Fibroblast of lung (primary cell): ENCODE measurements at places on chromosomes 16 and 17. TPM values are rescaled to one million over a fixed set of nuclear protein-coding genes. Genes with fewer than 3 reads are reported as not detected.

DNA sequence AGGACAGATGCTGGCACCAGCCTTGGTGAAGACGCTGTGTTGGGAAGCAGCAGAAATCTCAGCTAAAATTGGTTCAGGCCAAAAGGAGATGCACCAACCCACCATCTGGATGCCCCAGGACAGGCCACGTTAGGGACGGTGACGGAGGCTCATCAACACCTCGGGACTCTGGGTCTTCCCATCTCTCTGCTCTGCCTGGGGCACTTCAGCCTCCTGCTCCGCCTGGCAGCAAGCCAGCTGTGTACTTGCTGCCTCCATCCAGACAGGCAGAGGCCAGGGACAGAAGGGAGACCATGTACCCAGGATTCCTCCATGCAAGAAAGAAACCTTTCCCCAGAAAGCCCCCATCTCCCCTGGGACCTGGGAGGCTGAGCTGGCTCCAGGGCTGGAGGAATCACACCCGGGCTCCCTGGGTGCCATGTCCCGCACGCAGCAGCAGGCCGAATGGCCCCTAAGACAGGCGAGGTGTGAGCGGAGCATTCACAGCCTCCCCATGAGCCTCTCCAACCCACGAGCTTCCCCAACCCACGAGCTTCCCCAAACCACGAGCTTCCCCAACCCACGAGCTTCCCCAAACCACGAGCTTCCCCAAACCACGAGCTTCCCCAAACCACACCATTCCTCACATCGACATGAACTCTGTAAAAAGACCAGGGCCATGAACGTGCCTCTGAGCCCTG, 274.5 kb downstream of the C16orf95 start:
- H3K4me1 ChIP-seq: no peaks in the 10 kb centered on the region
- H3K36me3 ChIP-seq: no peaks in the 10 kb centered on the region
- DNase-seq: no peak
- H3K27ac ChIP-seq: no peak overlapping the region

- H3K36me3 ChIP-seq: peaks cover 46% of the 10 kb centered on the region
- H3K27me3 ChIP-seq: no peaks in the 10 kb centered on the region
- H3K27ac ChIP-seq: peak overlapping the region; percentile 10
- peaks cover 2% of the 10 kb centered on the region for H3K4me1 ChIP-seq
- H3K4me3 ChIP-seq: no peak overlapping the region
- DNase-seq: no peak
Observed at GRCh38 chr17:77493901-77494663, 353.3 kb downstream of the SEC14L1 start.

- no peak for DNase-seq
- no peaks in the 10 kb centered on the region for H3K4me1 ChIP-seq
- no peak overlapping the region for H3K27ac ChIP-seq
- no peak overlapping the region for H3K4me3 ChIP-seq
- H3K27me3 ChIP-seq: no peaks in the 10 kb centered on the region
Observed at GRCh38 chr16:72500545-72500944, 328.6 kb upstream of the PMFBP1 start.

DNA sequence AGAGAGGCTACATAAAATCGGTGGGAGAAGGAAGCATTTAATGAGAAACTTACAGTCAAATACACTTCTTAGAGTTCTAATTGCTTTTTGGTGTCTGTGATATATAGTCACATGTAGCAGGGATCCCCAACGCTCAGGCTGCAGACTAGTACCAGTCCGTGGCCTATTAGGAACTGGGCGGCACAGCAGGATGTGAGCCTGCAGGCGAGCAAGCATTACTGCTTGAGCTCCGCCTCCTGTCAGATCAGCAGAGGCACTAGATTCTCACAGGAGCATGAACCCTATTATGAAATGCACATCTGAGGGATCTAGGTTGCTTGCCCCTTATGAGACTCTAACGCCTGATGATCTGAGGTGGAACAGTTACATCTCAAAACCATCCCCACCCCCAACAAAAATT, 158.5 kb downstream of the TANC2 start:
- H3K4me1 ChIP-seq: no peaks in the 10 kb centered on the region
- no peak overlapping the region for H3K27ac ChIP-seq
- no peak for DNase-seq
- no peaks in the 10 kb centered on the region for H3K36me3 ChIP-seq

GRCh38 chr16:53558710-53559109, 55.7 kb upstream of the AKTIP start:
- H3K36me3 ChIP-seq: no peaks in the 10 kb centered on the region
- H3K27ac ChIP-seq: no peak overlapping the region
- no peak overlapping the region for H3K4me3 ChIP-seq
- H3K27me3 ChIP-seq: no peaks in the 10 kb centered on the region
- no peak for DNase-seq
- H3K4me1 ChIP-seq: no peaks in the 10 kb centered on the region

DNA sequence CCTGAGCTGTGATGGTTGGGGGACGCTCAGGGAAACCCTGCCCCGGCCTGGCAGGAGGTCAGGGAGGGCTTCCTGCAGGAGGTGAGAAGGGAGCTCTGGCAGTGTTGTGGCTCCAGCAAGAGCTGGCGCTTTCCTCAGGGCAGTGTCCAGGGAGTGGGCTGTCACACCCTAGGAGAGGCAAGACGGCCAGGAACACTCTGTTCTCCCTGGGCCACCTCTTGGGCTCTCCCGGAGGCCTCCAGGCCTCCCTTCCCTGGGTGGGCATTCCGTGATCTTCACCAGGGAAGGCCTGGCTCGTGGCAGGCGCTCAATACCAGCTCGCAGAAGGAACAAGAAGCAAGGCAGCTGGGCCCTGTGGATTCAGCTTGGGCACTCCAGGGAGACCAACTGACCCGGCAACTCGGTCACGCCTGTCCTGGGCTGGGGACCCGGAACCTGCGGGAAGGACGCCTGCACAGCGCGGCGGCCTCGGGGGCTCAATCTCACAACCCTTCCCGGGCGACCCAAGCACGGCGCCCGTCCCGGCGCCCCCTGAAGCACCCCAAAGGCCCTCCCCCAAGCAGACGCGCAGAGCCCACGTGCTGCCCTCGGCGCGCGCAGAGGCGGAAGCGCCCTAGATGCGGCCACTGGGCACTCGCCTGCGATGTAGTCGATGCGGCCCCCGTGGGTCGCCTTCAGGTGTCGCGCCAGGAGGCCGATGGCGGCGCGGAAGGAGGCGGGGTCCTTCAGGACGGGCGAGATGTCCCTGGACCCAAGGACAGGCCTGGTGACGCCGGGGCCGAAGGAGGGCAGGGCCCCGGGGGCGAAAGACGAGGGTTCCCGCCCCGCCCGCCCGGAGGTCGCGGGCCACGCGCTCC, 588 bp downstream of the APRT start:
- peak; percentile 74 for DNase-seq
- H3K4me1 ChIP-seq: peaks cover 15% of the 10 kb centered on the region
- H3K4me3 ChIP-seq: peak overlapping the region; percentile 75
- H3K27ac ChIP-seq: peak overlapping the region; percentile 88
- no peaks in the 10 kb centered on the region for H3K27me3 ChIP-seq

DNA sequence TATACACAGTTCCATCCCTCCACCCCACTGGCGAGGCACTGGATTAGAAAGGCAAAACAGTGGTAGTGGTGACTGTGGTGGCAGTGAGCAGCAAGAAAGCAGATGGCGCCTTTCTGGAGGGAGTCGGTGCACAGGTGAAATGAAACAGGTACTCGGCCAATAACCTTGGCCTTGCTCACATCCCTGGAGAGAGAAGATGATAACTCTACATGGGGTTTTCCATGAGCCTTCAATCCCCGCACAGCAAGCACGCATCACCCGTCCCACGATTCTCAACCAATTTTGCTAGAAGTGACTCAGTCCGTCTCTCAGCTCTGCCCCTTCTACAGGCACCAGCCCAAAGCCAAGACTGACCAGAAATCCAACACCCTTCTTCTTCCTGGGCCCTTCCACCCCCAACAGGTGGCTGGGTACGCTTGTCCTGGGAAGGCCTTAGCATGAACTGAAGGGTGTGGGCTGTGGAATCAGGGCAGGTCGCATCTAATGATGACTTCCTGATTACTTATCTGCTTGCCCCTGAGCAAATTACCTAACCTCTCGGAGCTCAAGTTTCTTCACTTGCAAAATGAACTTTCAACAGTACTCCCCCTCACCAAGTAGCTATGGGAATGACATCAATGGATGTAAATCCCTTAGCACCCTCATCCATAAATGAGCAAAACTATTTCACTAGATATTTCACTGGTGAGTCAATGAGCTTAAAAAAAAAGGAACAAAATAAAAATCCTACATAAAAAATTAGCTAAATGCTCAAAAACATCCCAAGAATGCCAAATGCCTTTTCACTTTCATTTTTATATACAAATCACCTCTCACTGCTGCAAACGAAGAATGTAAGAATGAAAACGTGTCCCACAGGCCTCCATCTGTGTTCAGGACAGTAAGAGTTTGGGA, 18.0 kb downstream of the XPO6 start:
- no peaks in the 10 kb centered on the region for H3K27me3 ChIP-seq
- peaks cover 36% of the 10 kb centered on the region for H3K4me1 ChIP-seq
- no peak overlapping the region for H3K4me3 ChIP-seq
- H3K27ac ChIP-seq: peak overlapping the region; percentile 80
- no peaks in the 10 kb centered on the region for H3K36me3 ChIP-seq

- H3K36me3 ChIP-seq: no peaks in the 10 kb centered on the region
- no peak for DNase-seq
- no peak overlapping the region for H3K4me3 ChIP-seq
- no peak overlapping the region for H3K27ac ChIP-seq
Observed at GRCh38 chr16:54204756-54205155, 81.8 kb downstream of the IRX3 start.

DNA sequence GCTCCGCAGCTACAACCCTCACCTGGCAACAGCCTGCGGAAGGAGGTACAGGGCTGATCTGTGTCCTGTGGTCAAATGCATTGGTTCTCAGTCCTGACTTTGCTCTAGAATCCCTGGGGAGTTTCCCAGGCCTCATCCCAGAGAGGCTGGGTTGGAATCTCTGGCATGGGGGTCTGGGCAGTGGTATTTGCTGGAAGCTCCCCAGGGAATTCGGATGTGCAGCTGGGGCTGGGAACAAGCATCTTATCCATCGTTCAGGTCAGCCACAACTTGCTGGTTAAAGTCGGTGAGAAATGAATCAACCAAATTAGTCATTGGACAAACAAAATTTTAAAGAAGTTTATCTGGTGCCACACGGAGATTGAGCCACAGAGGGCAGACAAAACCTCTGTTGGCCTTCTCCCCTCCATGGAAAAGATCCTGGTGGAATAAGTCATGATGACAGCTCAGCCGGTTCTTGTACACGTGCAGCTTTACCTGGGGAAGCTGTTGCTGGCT, 231.2 kb downstream of the FOXL1 start:
- H3K4me3 ChIP-seq: no peak overlapping the region
- DNase-seq: peak; percentile 59
- no peaks in the 10 kb centered on the region for H3K36me3 ChIP-seq
- peaks cover 13% of the 10 kb centered on the region for H3K27me3 ChIP-seq
- H3K4me1 ChIP-seq: peaks cover 7% of the 10 kb centered on the region

DNA sequence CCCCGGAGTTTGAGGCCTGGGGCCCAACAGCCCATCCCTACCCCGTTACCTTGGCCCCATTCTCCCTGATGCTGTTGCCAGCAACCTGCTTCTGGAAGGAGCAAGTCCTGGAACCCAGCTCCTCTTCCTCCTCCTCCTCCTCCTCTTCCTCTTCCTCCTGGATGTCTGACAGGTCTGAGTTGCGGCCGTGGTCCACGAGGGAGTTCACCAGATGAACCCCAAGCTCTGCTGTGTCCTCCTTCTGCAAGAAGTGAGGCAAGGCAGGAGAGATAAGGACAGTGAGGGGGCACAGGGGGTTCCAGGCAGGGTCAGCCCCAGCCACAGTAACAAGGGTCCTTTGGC, 18.7 kb downstream of the TSPOAP1 start:
- no peak overlapping the region for H3K4me3 ChIP-seq
- H3K36me3 ChIP-seq: no peaks in the 10 kb centered on the region
- no peaks in the 10 kb centered on the region for H3K4me1 ChIP-seq
- DNase-seq: no peak
- H3K27me3 ChIP-seq: no peaks in the 10 kb centered on the region

GRCh38 chr16:52465711-52466267, 81.2 kb downstream of the TOX3 start:
- no peaks in the 10 kb centered on the region for H3K27me3 ChIP-seq
- DNase-seq: no peak
- no peak overlapping the region for H3K4me3 ChIP-seq
- H3K27ac ChIP-seq: no peak overlapping the region

- H3K4me3 ChIP-seq: no peak overlapping the region
- no peak for DNase-seq
- H3K27me3 ChIP-seq: no peaks in the 10 kb centered on the region
Observed at GRCh38 chr17:62049299-62049698, 15.8 kb downstream of the MED13 start.

DNA sequence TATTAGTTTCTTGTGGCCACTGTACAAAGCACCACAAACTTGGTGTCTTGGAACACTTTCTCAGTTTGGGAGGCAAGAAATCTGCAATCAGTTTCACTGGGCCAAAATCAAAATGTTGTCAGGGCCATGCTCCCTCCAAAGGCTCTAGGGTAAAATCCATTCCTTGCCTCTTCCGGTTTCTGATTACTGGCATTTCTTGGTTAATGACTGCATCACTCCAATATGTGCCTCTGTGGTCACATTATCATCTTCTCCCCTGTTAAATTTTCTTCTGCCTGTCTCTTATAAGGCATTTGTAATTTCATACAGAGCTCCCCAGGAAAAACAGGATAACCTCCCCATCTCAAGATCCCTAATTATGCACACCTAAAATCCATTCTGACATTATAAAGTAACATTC, 34.8 kb downstream of the ZNF287 start:
- no peak overlapping the region for H3K27ac ChIP-seq
- peaks cover under 1% of the 10 kb centered on the region for H3K27me3 ChIP-seq
- H3K4me3 ChIP-seq: no peak overlapping the region
- H3K4me1 ChIP-seq: peaks cover 2% of the 10 kb centered on the region
- H3K36me3 ChIP-seq: no peaks in the 10 kb centered on the region
- DNase-seq: no peak

DNA sequence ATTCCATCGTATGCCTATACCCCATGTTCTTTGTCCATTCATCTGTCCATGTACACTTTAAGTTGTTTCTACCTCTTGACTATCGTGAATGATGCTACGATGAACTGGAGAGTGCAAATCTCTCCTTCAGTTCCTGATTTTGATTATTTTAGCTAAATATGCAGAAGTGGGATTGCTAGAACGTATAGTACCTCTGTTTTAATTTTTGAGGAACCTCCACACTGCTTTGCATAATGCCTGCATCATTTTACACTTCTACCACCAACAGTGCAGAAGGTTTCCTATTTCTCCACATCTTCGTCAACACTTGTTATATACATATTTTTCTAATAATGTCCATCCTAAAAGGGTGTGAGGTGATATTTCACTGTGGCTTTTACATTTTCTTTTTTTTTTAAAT, 43.9 kb downstream of the SDR42E1 start:
- H3K27me3 ChIP-seq: no peaks in the 10 kb centered on the region
- no peaks in the 10 kb centered on the region for H3K4me1 ChIP-seq
- no peaks in the 10 kb centered on the region for H3K36me3 ChIP-seq
- no peak for DNase-seq

DNA sequence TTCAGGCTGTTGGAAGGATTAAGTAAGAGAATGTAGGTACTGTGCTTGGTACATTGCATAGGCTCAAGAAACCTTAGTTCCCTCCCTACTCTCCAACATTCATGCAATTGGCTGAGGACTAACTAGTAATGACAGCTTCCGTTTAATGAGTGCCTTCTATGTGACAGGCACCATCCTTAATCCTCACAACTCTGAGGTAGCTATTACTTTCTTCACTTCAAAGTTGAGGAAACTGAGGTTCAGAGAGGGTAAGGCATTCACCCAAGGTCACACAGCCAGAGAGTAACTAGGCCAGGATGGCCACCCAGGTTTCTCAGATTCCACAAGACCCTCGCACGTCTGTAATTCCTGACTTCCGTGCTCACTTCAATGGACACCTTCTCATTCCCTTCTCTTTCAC, 22.2 kb downstream of the UNC119 start:
- no peak overlapping the region for H3K4me3 ChIP-seq
- DNase-seq: no peak
- no peaks in the 10 kb centered on the region for H3K4me1 ChIP-seq
- H3K27ac ChIP-seq: no peak overlapping the region
- H3K27me3 ChIP-seq: peaks cover 4% of the 10 kb centered on the region

The SLC52A1 gene
- polyA plus RNA-seq: not detected in 2 replicates

The RND2 gene
- polyA plus RNA-seq: 0.54 and 0.95 TPM in 2 replicates

The BEAN1 gene
- 0.02 and 0.07 TPM in 2 replicates for polyA plus RNA-seq

The RBL2 gene
- polyA plus RNA-seq: 29.9 and 47.7 TPM in 2 replicates
